ENCODE measurements at places on chromosomes 16 and 17.

- no peak for DNase-seq
These were observed 42.9 kb upstream of the TEKT3 start for GRCh38 chr17:15384142-15384787.

DNA sequence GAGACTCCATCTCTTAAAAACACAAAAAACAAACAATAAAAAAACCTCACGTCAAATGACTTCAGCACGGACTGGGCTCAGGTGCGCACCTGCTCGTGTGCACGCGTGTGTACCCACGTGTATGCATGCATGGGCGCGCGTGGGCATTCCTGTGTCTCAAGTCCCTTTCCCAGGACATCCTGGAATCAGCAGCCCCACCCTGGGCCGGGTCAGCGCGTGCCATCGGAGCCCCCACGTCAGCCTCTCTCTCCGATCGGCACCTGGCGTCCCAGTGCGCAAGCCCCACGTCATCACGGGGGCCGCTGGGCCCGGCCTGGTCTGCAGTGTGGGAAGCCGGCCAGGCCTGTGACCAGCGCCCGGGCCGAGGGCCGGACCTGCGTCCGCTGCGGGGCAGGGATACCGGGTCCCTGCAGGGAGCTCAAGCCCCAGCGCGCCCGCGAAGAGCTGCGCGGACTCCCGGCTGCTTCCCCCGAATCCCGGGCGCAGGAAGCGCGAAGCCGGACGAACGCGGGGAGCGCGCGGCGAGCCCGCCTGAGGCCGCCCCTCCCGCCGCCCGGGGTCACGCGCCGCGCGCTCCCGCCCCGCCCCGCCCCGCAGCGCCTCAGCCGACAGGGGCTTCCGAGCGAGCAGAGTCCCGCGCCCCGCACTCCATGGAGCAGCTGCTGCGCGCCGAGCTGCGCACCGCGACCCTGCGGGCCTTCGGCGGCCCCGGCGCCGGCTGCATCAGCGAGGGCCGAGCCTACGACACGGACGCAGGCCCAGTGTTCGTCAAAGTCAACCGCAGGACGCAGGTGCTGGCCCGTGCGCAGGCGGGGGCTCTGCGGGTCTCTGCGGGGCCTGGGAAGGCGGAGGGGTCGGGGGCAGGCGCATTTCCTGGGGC is at the start of gene FN3K:
FN3K (plus strand) TSS at position 629 of the 880 bp plus-strand sequence; CDS start at position 651, 22 bp downstream.
- DNase-seq: no peak

DNA sequence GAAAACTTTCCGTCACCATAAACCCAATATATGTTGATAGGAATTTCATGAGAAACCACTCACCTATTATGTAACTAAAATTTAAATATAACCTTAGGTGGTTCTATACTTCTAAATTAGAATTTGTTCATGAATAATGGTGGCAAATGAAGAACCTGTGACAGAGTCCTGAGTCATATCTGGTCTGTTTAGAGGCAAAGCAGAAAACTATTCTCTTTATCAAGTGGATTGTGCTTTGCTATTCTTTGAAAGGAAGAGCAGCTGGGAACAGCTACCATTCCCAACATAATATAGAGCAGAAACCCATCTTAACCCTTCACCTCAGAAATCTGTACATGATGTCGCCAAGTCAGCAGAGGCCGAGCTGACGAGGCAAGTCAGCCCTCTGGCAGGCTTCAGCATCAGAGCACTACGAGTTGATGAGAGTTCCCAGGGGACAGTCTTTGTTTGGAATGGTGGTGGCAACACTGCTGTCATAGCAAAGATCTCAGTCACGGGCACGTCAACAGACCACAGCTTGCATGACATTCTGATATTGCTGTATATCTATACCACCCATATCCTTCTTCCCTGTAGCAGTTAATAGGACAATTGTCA is 631.9 kb upstream of the CA10 start:
- no peak for DNase-seq

GRCh38 chr17:12089809-12090384 is 69.2 kb downstream of the MAP2K4 start:
- no peak for DNase-seq

GRCh38 chr17:70668276-70668937 is 499.1 kb downstream of the KCNJ2 start:
- no peak for DNase-seq

- no peak for DNase-seq
These were observed 47.6 kb upstream of the CNEP1R1 start for GRCh38 chr16:49977427-49977826.

GRCh38 chr17:52604105-52604504 is 445.6 kb upstream of the CA10 start:
- no peak for DNase-seq

DNA sequence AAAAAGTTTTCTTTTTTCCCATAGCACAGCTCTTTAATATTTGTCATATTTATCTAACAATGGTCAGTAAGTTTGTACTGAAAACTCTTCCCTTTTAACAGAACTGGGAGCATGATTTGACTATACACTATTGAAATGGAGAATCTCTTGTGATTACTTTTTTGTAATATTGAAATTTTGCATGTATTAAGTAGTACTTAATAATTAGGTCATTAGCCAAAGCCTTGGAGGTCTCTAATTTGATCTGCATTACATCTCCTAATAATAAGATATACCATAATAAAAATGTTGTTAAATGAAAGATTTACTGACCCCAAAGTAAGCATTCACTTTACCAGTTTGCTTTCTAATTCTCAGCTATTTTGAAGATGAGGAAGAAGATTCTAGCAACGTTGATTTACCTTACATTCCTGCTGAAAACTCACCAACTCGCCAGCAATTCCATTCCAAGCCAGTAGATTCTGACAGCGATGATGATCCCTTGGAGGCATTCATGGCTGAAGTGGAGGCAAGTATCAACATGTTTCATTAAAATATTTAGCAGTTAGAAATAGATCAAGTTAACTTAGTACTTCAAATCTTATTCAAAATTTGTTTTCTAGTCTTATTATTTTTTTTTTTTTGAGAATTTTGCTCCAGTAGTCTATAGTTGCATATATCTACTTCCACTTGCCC is 18.2 kb downstream of the DDX42 start:
- no peak for DNase-seq

DNA sequence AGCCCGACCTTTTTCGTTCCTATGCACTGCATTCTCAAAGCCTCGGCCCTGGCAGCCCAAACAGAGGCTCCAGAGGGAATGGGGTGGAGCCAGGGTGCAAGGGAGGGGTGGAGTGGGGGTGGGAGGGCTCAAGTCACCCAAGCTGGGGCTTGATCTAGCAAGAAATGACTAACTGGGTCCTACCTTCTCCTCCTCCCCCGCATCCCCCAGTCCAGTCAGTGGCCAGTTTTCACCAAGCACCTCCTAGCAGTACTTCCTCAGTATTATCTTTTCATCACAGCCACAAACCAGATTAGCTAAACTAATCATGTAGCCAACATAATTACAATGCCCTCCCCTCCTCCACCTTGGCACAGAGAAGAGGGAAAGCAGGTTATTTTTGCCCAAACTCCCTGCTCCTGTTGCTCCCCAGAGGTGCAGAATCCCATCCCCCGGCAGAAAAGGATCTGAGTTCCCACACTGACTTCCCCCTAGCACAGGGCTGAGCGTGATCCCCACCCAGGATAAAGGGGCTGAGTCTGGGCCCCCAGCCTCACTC is 2.2 kb downstream of the JUP start:
- no peak for DNase-seq

DNA sequence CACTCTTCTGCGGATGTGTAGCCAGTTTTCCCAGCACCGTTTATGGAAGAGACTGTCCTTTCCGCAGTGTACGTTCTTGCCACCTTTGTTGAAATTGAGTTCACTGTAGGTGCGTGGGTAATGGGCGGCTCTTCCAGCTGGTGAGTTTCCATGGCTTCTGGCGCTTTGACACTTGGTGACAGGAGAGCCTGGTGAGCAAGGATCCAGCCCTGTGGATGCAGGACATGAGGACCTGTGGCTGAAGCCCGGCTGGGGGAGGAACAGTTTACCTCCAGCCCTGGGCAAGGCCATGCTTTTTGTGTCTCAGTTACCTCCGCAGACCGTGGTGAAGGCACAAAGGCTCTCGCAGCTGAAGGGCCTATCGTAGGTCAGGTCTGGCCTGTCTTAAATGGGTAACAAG is 166.5 kb downstream of the LAT start:
- no peak for DNase-seq

- no peak for DNase-seq
These were observed 59.8 kb downstream of the TIMM22 start for GRCh38 chr17:1056761-1057160.

GRCh38 chr17:43467981-43468581 is 15.7 kb upstream of the DHX8 start:
- DNase-seq: no peak

DNA sequence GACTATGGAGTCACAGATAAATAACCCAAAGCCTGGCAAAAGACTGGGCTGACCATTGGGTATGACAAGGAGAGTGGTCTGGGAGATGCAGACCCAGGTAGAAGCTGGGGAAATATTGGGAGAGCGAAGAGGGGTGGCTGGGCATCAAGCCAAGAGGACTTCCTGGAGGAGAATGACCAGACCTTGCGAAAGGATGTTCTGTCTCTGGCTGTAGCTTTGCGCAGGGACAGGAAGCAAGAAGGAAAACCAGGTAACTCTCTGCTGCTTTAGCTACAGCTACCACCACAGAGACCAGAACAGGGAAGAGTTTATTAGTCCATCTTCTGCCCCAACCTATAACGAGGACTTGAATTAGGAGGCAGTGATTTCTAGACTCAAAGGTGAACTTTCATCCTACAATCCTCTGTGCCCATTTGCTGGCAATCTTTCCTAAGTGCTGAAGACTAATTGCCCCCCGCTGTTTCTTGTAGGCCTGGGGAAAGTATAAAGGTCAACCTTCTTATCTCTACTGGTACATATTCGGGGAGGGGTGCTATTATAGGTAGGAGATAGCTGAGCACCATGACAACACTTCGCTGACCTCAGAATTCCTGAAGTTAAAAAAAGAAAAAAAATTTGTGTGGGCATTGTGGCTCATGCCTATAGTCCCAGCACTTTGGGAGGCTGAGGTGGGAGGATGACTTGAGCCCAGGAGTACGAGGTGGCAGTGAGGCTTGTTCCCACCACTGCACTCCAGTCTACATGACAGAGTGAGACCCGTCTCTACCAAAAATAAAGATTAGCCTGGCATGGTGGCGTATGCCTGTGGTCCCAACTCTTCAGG is 19.1 kb upstream of the KIFC3 start:
- DNase-seq: no peak

GRCh38 chr17:76504117-76504516 is 2.9 kb upstream of the RHBDF2 start:
- no peak for DNase-seq

GRCh38 chr17:3575511-3575910 is 17.9 kb upstream of the TRPV3 start:
- DNase-seq: no peak

DNA sequence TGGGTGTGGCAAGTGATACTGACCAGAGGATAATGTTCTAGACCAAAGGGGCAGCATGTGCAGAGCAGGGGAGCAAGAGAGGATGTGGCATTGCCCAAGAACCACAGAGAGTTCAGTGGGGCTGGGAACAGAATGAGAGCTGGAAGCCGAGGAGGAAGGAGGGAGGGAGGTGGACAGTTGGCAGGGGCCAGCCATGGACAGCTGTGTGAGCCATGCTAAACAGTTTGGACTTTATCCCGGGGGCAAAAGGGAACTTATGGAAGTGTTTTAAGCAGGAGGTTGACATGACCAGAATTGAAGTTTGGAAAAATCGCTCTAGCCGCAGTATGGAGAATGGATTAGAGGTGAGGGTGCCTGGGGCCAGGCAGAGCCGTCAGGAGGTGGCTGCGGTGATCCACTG is 29.4 kb upstream of the TMEM132E start:
- no peak for DNase-seq

GRCh38 chr16:747978-748746 is 7.4 kb upstream of the CIAO3 start:
- no peak for DNase-seq

- no peak for DNase-seq
These were observed 33.8 kb downstream of the PIPOX start for GRCh38 chr17:29076722-29077121.

GRCh38 chr17:164303-165235 is 16.9 kb downstream of the DOC2B start:
- DNase-seq: no peak

- no peak for DNase-seq
These were observed 563 bp downstream of the ZACN start for GRCh38 chr17:76079535-76079955.

GRCh38 chr16:56363181-56363716 is 62.1 kb downstream of the AMFR start:
- DNase-seq: no peak

- no peak for DNase-seq
These were observed 26.7 kb upstream of the PLCG2 start for GRCh38 chr16:81752225-81752875.

DNA sequence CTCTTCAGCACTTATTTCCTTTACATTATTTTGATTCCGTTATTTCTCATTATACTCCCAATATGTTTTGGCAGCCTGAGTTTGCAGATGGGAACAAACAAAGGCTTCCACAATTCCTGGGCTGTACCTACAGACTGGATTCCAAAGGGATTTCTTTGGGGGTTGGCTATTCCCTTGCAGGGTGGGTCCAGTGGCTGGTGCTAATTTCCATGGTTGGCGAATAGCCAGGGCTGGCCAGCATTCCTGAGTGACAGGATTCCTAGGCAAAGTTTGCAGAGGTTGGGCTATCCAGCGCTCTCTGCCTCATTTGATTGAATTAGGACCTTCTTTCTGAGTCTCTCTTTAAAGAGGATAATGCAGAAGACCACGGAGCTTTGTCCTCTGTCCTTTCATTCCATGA is 207.4 kb downstream of the MAF start:
- no peak for DNase-seq

DNA sequence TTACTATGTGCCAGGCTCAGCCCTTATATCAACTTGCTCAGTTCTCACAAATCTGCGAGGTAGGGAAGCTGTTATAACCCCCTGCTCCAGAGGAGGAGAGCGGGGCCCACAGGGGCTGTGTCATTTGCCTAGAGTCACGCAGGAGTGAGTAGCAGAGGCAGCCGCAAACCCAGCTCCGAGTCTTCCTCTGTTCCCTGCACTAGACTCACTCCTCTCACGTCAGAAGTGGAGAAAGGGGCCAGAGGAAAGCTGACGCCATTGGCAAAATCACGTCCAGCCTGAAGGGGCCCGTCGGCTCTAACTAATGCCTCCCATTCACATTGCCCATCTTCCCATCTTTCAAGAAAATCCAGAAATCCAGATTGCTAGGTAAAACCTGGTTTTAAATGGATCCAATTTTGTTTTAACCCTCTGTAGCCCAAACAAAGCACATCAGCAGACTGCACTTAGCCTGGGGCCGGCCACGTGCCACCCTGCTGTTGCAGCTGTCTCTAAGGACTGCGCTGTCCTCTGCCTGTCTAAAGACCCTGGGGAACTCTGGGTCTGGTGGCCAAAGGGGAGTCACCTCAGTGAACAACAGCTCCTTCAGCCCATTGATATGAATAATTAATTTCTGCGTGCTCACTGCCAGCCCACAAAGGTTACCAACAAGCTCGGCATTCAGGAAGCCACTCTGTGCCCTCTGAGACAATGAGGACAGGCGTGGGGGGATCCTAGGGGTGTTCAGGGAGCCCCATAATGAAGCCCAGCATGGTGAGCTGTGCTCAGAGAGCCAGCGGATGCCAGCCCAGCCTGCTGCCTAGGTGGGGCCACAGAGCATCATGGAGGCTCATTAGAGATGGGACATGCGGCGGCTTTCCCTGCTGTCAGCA is 36.7 kb upstream of the ABR start:
- DNase-seq: no peak

Data from stimulated activated CD4-positive, alpha-beta T cell treated with anti-CD3 and anti-CD28 coated beads, Interleukin-1b, Interleukin-23, amount 100 ng/mL, for 1 hour (primary cell).